C1 segment of cervical spinal cord (tissue), 14 donors: ENCODE measurements at places on chromosomes 11 and 22.

- no peak for DNase-seq
Observed at GRCh38 chr11:72580642-72580950, 93.6 kb downstream of the PDE2A start.

- DNase-seq: no peak
Observed at GRCh38 chr22:35491908-35492380, 48.7 kb upstream of the RASD2 start.

DNA sequence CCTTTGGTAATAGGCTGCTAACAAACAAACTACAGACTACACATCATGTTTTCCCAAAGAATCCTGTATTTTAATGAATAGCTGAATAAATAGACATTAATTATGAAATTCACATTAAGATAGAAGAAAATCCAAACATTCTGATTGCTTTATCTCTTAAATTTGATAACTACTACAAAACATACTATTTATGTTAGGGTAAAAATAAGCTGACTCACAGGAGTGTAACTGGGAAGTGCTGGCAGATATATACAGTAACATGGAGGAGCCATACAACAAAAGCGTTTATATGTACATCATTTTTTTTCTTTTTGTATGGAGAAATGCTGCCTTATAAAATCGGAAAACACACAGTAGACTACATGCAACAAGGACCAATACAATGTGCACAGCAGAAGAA is 52.6 kb upstream of the MTMR2 start:
- DNase-seq: no peak

- DNase-seq: no peak
Observed at GRCh38 chr11:10205928-10206327, 88.1 kb downstream of the SBF2 start.

- no peak for DNase-seq
Observed at GRCh38 chr11:118625036-118625690, 17.7 kb downstream of the PHLDB1 start.

DNA sequence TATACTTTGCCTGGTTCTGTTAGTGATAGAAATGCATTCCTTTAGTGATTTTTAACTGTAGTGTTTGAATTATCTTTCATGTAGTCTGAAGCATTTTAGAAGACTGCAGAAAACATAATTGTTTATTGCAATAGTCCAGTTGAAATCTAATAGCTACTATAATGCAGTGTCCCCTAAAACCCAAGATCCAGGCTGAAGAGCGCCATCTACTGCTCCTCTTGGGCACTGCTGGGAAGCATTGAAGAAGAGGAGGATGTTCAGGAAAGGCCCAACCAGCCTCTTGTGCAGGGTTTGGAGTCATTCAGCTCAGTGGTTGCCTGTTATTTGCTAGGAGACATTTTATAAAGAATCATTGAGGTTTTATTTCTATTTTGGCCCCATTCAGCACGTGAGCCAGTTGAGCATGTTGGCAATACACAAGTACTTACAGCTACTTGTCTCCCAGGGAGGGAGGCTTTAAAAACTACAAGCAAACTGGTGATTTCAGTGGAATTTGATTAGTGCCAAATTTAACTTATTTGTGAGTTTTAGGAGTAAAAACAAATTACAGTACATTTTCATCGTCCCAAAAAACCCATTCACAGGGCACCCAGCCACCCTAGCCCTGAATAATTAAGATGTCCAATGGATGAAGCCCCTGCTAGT is 74.9 kb upstream of the HORMAD2 start:
- DNase-seq: peak; percentile 45

DNA sequence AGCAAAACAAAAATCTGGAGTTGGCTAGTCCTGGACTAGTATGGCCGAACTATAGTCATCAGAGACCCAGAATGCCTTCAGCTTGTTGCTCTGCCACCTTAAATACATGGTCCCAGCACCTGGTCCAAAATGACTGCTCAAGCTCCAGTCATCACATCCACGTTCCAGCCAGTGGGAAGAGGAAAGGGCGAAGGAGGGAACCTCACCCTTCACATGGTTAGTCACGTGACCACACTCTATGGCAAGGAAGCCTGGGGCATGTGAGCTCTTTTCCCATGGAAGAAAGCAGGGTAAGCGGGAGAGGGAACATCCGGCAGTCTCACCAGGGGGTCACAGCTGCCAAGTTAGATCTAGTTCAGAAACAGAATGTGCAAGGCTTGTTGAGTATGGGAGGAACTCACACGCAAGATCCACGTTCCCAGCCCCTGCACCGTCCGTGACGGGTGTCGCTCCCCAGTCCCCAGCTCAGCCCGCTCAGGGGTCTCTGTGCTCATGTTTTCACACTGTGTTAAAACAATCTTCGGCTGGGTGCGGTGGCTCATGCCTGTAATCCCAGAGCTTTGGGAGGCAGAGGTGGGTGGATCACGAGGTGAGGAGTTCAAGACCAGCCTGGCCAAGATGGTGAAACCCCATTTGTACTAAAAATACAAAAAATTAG is 1.9 kb upstream of the ANO9 start:
- DNase-seq: no peak

DNA sequence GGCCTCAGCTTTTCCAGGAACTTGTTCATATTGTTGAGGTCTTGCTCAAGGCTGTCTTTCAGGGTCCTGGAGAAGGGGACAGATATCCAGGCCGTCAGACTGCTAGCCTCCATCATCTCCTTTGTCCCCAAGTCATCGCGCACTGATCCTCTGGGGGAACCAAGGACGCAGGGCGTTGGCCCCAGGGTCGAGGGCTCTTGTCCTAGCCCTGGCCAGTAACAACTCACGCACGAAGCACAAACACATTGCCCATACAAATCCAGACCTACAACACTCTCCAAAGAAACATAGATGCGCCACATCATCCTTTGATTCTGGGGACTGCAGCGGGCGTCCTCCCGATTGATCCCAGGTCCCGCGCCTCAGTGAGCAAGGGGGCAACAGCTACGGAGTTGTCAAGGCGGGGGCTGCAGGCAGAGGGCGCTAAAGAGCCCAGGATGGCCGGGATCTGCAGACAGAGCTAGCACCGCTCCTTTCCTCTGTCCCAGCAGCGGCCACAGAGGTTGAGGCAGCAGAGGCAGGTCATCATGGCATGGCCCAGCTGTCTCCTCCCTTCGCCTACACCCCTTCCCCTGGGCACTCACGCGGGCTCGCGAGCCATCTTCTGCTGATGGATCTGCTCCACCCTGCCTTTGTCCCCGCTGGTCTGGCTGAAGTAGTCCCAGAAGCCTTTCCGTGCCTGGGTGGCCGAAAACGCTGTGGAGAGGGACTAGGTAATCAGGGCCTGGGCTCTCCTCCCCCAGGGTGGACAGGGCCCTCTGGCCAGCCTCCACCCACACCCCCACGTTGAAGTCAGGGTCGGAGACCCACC is 472 bp downstream of the APOA5 start:
- peak; percentile 51 for DNase-seq

- DNase-seq: no peak
Observed at GRCh38 chr11:532527-532985, 2.8 kb downstream of the HRAS start.

DNA sequence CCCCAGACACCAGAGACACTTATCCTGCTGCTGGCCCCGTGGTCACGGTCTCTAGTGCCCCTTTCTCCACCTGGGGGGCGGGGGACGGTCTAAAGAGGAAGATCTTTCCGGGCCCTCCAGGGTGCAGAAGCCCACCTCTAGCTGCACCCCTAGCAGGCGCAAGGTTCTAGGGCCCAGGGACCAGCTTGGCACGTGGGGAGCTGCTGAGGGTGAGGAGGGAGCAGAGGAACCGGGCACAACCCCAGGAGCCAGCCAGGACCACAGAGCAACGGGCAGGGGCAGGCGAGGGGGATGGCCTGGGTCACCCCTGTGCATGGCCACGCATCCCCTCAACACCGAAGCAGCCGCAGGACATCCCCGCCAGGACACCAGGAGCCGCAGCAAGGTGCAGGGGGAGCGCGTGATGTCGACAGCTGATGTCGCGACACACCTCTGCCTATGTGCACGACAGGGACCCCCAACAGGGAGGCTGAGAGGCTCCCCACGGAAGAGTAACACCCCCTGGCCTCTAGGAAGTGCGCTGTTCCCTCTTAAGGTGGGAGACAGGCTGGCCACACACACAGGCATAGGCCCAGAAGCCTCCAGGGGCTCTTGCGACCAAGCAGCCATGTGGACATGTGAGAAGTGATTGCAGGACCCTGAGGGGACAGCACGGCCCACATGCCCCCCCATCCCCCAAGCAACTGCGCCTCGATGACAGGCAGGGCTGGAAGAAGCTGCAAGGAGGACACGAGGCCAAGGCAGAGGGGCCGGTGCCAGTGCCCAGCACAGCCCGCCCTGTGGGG is 5.1 kb downstream of the LRFN4 start:
- DNase-seq: no peak

DNA sequence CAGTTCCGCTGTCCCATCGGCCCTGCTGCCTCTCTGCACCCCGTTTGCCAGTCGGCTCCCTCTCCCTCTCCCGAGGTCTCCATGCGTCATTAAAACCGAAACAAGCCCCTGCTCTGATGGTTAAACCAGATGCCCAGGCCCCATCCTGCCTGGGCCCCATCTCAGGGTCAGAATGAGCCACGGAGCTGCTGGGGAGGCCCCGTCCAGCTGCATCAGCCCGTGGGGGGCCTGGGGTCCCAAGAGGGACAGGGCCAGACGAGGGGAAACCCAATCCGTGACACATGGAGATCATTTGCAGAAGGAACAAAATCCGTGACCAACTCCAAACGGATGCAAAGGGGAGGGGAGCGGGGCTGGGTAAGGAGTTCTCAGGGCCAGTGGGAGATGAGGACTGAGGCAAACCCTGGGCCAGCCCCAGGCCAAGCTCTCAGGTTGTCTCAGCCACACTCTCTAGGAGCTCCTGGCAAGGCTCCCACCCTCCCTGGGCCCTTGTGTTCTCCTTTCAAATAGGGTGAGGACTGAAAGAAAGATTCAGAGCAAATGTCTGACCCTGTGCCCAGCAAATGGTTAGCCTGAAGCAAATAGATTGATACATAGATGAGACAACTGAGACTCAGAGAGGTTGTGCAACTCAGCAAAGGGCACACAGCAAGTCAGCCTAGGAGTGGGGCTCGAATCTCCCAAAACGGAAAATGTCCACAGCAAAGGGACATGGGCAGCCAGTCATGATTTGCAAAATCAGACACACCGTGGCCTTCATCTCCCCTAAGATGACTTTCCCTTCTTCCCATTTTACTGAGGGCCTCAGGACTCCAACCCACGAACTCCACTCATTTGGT is 162.1 kb downstream of the MN1 start:
- no peak for DNase-seq

DNA sequence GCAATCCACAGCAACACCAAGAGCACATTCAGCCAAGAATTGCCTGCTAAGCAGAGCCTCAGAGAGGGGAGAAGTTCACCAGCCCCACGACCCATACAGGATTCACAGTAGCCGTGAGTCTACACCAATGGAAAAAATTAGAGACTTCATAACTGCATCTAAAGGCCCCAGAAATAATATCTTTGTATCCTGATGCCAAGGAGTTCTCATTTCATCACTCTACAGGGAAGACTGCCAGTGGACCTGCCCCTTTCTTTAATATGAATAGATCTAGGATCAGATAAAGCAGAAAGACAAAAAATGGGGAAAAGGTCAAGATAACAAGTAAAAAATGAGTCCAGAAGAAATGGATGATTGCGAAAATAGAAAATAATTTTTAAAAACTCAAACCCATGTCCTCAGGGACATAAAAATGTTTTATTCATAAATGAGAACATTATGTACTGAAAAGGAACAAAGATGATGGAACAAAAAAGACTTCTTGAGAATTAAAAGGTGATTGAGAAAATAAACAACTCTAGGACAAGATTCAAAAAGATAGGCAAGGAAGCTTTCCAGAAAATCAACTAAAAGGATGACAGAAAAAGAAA is 9.5 kb downstream of the APOL3 start:
- no peak for DNase-seq

- no peak for DNase-seq
Observed at GRCh38 chr11:125468852-125469251, 27.2 kb downstream of the FEZ1 start.

DNA sequence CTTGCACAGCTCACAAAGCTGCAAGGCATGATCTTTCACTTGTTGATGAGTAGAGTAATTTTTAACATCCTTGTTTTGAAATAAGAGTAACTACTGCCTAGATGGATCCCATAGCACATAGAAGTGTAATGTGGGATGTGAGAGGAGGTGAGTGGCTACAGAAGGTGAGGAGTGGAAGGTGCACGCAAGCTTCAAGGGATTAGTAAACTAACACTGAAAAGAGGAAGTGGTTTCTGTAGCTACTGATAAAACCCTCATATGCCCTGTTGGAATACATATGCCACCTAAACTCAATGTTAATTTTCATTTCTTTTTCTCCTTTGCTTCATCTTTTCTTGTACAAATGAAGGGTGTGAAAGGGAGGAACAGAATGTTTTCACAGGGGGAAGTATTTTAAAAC is 22.0 kb upstream of the CTSC start:
- DNase-seq: no peak

- no peak for DNase-seq
Observed at GRCh38 chr11:118068206-118068944, 8.5 kb upstream of the TMPRSS4 start.

GRCh38 chr11:71302911-71303310 is 50.5 kb upstream of the SHANK2 start:
- no peak for DNase-seq

GRCh38 chr11:70887542-70887827 is 364.9 kb downstream of the SHANK2 start:
- no peak for DNase-seq

DNA sequence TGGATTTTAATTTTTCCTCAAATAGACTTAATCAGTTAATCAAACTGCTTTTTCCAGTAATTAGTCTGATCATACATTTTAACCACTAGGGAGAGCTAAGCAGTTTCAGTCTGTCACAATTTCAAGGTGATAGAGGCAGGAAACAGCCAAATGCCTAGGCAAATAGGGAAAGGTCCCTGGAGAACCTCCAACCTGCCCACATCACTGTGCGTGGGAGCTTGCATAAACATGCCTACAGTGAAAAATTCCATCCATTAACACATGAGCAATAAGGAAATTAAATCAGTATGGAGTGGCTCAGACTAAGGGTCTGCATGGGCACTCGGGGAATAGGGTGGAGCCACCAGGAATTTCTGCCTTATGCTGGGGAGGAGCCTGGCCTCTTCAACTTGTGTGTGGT is 74.6 kb downstream of the AASDHPPT start:
- DNase-seq: no peak

GRCh38 chr11:103608566-103608965 is 427.9 kb upstream of the DDI1 start:
- no peak for DNase-seq

DNA sequence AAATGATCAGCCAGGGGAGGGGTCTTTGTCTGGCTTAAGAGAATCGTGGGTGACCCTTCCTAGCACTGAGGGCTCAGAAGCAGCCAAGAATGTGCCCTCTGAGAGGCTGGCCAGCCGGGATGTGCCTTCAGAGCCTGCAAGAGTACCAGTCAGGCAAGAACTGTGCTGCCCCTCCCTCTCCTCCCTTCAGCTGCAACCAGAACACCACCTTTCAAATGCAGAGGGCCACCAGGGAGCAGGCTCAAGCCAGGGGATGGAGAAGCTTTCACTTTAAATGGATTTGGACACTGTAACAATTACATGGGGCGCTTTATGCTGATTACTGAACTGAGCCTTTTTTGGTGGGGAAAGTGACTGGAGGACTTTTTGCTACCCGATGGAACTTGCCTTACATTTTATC is 44.9 kb upstream of the TENM4 start:
- DNase-seq: no peak
